ENCODE measurements at places on chromosomes 6 and 20.

DNA sequence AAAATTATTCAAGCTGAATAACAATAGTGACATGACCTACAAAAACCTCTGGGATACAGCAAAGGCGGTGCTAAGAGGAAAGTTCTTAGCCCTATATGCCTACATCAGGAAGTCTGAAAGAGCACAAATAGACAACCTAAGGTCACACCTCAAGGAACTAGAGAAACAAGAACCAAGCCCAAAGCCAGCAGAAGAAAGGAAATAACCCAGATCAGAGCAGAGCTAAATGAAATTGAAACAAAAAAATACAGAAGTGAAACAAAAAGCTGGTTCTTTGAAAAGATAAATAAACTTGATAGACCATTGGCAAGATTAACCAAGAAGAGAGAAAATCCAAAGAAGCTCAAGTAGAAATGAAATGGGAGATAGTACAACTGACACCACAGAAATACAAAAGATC is 47.6 kb upstream of the NOTCH4 start:
- DNase-seq, result no peak

DNA sequence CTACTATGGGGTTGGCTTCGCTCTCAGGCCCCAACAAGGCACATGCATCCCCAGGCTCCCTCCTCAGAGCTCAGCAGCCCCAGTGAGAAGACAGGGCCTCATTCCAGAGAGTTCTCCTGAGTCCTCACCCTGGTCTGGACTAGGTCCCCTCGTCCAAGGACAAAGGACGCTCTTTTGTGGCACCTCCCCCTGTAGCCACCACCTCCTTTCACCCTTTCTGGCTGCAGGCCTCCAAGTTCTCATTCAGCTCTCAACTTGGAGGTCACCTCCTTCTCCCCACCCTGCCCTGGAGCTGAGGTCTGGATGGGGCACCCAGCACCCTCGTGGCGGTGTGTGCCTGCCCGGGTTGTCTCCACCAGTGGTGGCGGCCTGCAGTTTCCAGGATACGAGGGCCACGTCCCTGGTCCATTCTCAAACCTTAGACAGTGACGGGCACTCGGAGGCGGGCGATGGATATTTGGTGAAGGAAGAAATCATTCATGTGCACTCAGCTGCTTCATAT is 2.5 kb downstream of the UNC93A start:
- no peak for DNase-seq

GRCh38 chr6:107116328-107116892 is 1.1 kb upstream of the BEND3 start:
- no peak for DNase-seq

DNA sequence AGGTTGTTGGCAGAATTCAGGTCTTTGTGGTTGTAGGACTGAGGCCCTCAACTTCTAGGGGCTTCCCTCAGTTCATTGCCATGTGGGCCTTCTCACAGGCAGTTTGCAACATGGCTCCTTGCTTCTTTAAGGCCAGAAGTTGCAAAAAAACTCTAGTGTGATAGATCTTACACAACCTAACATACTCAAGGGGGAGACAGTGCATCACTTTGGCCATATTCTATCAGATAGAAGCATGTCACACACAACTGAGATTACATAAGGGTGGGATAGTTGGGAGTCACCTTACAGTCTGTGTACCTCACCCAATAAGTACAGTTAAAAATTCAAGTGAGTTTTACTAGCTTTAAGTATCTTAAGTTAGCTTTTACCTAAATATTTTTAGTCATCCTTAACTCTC is 1.6 kb downstream of the SIRPD start:
- DNase-seq, result no peak

GRCh38 chr6:107728564-107728897 is 95.6 kb downstream of the SCML4 start:
- DNase-seq, result no peak

DNA sequence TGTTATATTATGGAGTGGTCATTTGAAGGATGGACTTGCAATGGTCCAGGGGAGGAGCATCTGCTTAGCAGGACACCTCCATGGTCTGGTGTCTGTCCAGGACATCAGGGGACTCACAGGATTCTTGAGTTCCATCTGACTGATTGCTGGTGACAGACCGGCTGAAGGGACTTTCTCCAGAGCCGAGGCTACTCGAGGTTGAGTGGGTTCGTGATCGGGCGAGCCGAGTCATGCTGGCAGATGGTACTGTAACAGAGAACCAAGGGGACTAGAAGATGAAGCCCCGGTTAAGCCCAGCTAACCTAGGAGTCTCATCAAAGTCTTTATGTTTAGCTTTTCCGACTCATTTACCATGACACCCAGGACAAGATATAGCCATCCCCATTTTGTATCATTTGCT is 7.5 kb upstream of the SLA2 start:
- no peak for DNase-seq

GRCh38 chr20:37823296-37823980 is 79.5 kb upstream of the VSTM2L start:
- DNase-seq, result no peak

DNA sequence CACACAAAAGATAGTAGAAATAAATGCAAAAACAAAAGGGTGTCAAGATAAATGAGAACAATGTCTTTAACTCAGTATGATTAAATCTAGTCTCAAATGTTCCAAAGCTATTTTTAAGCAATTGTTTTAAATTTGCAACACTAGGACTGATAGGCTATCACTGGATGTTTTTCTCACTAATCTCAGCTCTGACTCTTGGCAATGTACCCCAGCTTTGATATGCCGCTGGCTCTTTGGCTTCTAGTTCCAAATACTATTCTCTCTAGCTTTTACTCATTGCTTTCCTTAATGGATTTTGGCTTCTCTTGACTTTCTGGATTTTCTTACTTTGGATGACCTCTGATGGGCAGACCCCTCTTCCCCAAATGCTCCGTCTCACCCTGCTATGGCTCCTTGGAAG is 116.0 kb upstream of the SLC35B3 start:
- no peak for DNase-seq

GRCh38 chr6:164417537-164418261 is 891.7 kb downstream of the C6orf118 start:
- no peak for DNase-seq

GRCh38 chr6:153218184-153218792 is 87.2 kb upstream of the RGS17 start:
- DNase-seq, result no peak

DNA sequence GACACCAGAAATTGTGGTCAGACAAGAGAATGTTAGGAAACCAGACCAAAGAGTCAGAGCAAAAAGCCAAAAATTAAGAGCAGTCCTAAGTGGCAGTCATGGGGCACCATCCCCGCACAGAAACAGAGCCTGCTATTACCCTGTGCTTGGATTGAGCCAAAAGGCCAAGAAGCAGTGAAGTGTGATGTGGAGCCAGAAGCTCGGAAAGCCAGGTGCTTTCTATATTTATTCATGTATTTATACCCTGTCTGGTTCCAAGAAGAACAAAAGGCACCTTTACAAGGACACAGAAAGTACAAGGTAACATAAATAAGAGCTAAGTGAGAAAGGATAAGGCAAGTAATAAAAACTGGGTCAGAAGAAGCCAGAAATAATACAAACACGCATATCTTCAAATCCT is 336.2 kb upstream of the CNR1 start:
- DNase-seq, result no peak

- DNase-seq, result no peak
These were observed 12.1 kb downstream of the ZDHHC14 start for GRCh38 chr6:157392927-157393668.

- no peak for DNase-seq
These were observed 770.9 kb downstream of the HDGFL1 start for GRCh38 chr6:23340271-23340670.

- no peak for DNase-seq
These were observed 32.7 kb downstream of the PTPRK start for GRCh38 chr6:128487746-128488145.

GRCh38 chr6:155936127-155936526 is 480.5 kb upstream of the NOX3 start:
- DNase-seq, result no peak

DNA sequence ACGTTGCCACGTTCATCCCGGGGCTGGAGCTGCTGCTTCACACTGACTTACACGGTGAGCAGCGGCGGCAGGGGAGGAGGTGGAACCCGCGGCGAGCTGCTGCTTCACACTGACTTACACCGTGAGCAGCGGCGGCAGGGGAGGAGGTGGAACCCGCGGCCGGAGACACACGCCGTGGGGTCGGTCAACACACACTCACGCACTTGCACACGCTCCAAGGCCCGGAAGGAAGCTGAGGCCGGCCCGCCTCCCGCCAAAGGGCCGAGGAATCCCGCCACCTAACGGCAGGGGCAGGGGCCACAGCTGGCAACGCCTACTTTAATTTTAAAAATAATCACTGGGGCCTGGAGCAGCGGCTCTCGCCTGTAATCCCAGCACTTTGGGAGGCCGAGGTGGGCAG is 94.4 kb upstream of the FOXC1 start:
- DNase-seq, result no peak

DNA sequence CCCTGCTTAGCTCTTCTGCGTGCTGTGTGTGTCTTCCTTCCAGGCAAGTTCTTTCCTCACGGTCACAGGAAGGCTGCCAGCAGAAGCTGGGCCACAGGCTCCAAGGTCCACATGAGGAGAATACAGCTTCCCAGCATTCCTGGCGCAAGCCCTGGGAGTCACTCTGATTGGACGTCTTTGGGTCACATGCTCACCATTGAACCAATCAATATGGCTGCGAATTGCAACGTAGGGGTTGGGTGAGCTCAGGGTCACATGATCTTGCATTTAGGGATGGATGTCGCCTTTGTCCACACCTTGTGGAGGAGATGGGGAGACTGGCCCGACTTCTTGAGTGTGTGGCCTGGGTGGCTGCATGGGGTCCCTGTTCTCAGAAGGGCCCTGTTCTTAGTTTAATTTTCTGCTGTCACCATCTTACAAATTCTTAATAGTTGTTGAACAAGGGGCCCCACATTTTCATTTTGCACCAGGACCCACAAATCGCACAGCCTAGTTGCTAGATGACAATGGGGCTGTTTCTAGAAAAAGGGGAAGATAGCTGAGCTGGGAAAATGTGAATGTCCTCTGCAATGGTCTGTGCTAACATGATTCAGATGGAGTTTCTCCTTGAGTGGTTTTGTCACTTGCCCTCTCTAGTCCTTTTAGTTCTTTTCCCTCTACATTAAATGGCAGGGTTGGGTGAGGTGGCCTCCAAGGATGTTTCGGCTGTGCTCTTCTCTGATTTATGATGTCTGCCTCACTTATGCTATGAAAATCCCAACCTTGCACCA is 149.6 kb downstream of the CDH26 start:
- DNase-seq, result no peak

- DNase-seq, result no peak
These were observed 105.4 kb upstream of the RIN2 start for GRCh38 chr20:19652591-19653026.

DNA sequence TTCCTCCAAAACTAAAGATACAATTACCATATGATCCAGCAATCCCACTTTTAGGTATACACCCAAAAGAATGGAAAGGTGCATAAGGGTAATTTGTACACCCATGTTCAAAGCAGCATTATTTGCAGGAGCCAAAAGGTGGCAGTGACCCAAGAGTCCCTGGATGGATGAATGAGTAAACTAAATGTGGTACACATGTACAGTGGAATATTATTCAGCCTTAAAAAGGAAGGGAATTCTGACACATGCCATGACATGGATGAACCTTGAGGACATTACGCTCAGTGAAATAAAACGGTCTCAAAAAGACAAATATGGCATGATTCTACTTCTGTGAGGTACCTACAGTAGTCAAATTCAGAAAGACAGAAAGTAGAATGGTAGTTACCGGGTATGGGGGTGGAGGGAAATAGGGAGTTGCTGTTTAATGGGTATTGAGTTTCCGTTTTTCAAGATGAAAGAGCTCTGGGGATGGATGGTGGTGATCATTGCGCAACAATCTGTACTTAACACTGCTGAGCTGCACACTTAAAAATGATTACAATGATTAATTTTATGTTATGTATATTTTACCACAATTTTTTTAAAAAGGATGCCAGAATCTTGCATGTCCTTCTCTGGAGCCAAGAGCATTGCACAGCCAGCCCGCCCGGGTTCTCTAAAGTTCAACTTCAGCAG is 518.9 kb upstream of the JARID2 start:
- DNase-seq, result no peak

GRCh38 chr6:73965539-73966029 is 269.6 kb downstream of the CD109 start:
- no peak for DNase-seq

GRCh38 chr6:118656847-118657451 is 5.6 kb upstream of the CEP85L start:
- DNase-seq, result no peak

DNA sequence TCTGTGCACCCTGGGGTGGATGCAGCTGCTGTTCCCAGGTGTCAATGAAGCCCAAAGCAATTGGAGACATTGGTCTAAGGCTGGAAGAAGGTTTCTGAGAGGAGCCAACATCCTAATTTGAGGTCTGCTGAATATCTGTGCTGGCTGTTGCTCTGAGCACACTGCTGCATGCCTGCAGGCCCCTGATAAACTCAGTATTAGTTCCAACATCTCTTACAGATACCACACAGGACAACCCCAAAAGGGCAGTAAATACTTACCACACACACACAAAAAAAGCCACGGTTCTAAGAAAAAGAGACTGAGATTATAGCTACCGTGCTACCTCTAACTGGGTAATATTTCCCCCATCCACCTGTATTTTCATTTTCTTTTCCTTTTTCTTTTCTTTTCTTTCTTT is 164.3 kb upstream of the SOX4 start:
- no peak for DNase-seq

DNA sequence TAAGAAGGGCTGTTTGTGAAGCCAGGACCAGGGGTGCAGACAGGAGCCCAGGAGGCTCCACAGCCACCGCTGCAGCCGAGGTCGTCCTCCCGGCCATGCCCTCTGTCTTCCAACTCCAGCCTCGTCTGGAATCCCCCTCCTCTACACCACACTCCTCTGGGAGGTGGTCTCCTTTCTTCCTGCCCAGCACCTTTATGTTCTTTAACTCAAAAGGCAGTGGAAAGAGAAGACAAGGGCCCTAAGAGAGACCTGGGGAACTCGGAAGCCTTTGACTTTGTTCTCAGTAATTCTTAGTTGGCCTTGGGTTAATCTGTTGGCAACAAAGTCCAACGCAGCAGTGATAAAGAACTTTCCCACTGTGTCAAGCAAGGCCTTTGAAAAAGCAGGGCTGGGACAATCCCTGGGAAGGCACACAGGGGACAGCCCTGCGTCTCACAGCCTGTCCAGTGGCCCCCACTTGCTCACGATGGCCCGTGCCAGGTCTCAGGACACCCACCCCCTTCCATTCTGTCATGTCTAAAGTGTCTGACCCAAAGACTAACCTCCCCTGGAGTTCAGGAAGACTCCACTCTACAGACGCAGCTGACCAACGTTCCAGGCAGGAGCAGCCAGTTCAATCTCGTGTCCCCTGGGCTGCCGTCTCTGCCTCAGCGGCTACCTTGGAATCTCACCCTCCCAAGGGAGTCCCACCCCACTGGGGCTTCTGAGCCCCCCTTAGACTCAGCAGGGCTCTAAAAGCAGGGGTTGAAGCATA is 42.8 kb upstream of the FAM50B start:
- DNase-seq, result no peak

- DNase-seq, result no peak
These were observed 2.6 kb downstream of the SLC35F1 start for GRCh38 chr6:117909638-117910037.

GRCh38 chr20:40811660-40812414 is 122.8 kb upstream of the MAFB start:
- no peak for DNase-seq

- no peak for DNase-seq
These were observed 10.7 kb downstream of the ARID1B start for GRCh38 chr6:156787569-156788492.
